ENCODE measurements at places on chromosomes 2 and 18.

DNA sequence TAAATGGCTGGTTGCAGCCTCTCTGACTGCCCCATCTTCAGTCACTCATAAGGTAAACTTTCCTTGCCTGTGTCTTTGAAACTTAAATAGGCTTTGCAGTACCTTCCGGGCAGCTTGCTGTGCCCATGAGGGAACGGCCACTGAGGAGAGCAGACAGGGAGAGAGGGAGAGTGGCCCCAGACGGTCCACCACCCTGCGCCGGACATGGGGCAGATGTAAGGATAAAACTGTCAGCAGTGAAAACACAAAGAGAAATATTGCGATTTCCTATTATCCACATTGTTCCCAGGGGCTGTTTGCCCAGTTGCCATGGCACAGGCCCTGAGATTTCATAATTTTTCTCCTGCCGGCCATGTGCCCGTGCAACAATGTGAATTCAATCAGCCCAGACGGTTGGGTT lies 265.9 kb upstream of the SALL3 start:
- no peak for DNase-seq

- no peak for DNase-seq
Observed at GRCh38 chr2:234333168-234334130, 163.4 kb downstream of the ARL4C start.

- DNase-seq, result no peak
Observed at GRCh38 chr2:124353656-124354055, 328.6 kb downstream of the CNTNAP5 start.

- no peak for DNase-seq
Observed at GRCh38 chr2:100189387-100189786, 47.0 kb upstream of the AFF3 start.

DNA sequence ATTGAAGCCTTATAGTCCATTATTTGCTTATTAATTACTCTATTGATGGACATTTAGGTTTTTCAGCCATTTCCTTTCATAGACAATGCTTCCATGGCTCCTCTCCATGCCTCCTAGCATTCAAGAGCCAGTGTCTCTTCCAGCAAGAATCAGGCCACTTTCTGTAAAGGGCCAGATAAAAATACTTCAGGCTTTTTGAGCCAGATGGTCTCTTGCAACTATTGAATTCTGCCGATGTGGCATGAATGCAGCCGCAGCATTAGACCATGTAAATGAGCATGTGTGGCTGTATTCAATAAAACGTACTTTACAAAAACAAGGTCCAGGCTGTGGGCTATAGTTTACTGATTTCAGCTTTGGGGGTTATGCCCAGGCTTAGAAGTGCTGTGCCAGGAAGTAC lies 38.5 kb downstream of the TRAF3IP1 start:
- DNase-seq, result no peak

GRCh38 chr2:149651229-149651628 lies 63.7 kb upstream of the MMADHC start:
- DNase-seq, result no peak

DNA sequence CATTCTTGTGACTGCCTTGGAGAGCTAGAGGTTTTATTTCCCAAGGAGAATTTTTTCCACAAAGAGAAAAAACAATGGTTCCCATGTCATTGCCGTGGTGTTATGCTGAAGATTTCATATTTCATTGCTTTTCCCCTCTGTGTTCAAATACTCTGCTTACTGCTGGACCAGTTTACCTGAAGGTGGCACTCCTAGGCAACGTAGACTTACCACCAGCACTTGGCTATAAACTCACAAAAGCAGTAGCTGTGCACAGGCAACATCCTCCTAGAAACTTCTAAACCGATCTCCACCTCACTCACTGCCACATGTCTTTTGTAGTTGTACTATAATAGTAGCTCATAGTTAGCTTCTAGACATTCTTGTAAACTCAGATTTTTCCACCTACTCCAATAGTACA lies 1319.7 kb upstream of the CRIM1 start:
- no peak for DNase-seq

- no peak for DNase-seq
Observed at GRCh38 chr2:32095671-32096070, 32.3 kb downstream of the SPAST start.

All from stimulated activated CD8-positive, alpha-beta memory T cell treated with anti-CD3 and anti-CD28 coated beads, Interleukin-4, amount 100 ng/mL, for 4 hours (primary cell).